Nephron progenitor cell (in vitro differentiated cells): ENCODE measurements at places on chromosomes 1 and 21.
A peak's percentile ranks its signal among the peaks of the same experiment; 100 is the strongest.

GRCh38 chr1:168958562-168959289 lies 147.8 kb upstream of the ATP1B1 start:
- DNase-seq, result no peak

DNA sequence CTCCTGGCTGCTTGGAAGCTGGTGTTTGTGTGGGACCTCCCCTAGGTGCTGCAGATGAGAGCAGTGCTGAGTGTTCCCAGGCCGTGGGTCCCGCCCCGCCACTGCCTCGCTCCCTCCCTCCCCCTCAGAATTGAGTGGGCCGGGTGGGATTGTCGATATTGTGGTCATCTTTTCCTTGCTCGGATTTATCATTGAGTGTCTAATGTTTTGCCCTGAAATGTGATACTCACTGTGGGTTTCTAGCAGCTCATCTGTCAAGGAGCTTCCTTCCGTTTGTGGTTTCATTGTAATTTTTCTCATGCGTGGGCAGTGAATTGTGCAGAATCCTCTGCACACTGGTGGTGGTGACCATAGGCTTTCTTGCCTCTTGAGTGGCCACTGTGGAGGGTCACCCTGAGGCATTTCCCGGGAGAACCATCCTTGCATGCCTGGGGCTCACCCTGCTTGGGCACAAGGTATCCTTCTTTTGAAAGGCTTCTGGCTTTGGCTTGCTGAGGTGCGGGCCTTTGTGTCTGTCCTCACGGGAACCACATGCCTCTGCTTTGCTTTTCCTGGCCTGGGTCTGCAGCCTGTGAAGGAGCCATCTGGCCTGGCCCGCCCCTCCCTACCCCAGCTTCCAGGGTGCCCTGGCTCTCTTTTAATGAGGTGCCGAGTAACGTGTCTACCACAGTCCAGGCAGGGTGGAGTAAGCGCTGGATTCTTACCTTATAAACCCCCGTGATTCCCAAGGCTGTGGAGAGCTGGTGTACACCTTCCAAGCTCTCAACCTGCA lies 25.6 kb downstream of the SLX9 start:
- DNase-seq, result no peak

- no peak for DNase-seq
Observed at GRCh38 chr1:15146971-15147376, 6.6 kb upstream of the TMEM51 start.

DNA sequence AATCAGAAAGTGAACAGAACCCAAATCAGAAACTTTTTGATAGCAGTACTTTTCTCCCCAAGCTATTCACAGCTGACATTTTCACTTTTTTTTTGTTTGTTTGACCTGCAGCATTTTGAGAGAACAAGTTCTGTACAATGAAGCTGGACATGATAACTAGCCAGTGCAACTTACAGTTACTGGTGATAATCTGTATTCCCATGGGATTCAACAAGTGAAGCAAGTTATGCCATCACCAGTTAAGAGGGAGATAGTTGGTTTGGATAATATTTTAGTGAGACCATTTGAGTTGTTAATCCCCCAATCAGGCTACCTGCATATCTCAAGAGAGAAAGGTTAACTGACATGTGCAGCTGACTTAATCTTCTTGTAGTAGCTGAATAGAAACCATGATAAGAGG lies 18.1 kb downstream of the SON start:
- DNase-seq, result no peak

- no peak for DNase-seq
Observed at GRCh38 chr1:113094506-113094905, 21.5 kb downstream of the LRIG2 start.

GRCh38 chr21:28554660-28555475 lies 437.8 kb downstream of the LTN1 start:
- no peak for DNase-seq

DNA sequence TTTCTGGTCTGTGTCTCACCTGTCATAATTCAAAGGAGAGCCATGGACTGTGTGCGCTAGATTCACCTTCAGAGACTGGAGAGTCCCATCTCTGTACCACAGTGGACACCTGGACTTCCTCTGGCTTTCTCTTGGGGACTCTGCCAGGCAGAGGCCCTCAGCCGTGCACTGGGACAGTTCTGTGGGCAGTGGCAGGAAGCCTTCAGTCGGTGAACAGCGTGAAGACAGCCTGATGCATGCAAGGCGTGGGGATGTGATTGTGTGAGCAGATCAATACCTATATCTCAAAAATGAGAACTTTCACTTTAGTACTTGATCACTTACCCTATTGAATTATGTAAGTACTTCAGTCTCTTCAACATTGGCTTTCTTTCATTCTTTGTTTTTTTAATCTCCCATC lies 245.3 kb downstream of the DISC1 start:
- no peak for DNase-seq

GRCh38 chr1:13760340-13760739 lies 60.4 kb downstream of the PRDM2 start:
- no peak for DNase-seq

DNA sequence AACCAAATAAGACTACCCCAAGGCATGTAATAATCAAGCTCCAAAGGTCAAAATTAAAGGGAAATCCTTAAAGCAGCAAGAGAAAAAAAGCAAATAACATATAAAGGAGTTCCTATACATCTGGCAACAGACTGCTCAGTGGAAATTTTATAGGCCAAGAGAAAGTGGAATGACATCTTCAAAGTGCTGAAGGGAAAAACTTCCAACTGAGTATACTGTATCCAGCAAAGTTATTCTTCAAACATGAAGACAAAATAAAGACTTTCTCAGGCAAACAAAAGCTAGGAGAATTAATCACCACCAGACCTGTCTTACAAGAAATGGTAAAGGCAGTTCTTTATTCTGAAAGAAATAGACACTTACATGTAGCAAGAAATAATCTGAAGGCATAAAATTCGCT lies 45.0 kb upstream of the SLC44A5 start:
- no peak for DNase-seq

- DNase-seq, result no peak
Observed at GRCh38 chr1:208985231-208985630, 598.3 kb upstream of the CAMK1G start.

DNA sequence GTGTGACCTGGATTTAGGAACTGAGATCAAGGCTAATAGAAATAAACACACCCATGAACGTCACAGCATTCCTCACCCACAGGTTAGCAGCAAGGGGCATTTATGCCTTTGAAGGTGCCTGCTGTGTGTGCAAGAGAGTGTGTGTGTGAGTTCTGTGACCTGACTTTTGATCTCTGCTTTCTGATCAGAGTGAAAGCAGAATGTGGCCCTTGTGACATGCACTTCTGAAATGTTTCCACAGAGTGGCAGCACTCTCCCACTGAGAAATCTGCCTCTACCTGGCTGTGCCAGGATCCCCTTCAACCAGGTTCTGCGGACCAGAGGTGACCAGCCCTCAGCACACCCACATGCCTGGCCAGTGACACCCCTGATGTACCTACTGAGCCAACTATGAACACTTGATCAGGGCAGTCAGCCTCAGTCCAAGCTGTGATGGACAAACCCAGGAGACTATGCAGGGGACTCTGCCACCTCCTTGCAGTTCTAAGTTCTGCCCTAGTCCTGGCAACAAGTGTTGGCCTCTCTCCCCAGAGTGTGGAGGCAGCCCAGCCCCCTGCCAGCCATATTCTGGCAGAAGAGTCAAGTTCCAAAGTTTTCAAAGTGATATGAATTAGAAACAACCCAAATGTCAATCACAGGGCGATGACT lies 41.0 kb downstream of the RXRG start:
- DNase-seq, result peak; percentile 50

- DNase-seq, result no peak
Observed at GRCh38 chr1:35448344-35448801, 108.8 kb downstream of the KIAA0319L start.

DNA sequence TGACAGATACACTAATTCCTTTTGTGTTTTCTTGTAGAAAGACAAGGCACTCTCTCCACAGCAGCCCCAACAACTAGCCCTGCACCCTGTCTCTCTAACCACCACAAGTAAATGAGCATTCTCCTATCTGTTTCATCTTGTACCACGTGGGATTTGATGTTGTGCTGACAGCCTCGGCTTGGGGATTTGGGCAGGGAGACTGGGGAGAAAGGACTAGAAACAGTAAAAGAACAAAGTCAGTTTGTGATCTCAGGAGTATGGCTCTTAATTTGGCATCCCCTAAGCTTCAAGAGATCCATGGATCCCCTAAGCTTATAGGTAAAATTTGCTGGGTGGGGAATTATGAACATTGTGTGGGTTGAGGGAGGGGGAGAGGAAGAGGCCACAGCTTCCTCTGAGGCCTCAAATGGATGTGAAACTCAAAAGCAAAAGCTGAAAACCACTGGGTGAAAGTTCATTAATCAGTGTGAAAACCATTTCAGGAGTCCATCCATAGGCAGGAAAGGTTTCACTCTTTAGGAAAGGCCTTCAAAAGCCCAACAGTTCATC lies 3.1 kb downstream of the C1orf162 start:
- DNase-seq, result no peak

- no peak for DNase-seq
Observed at GRCh38 chr1:234256359-234256758, 116.9 kb upstream of the COA6 start.

GRCh38 chr1:18256282-18257235 lies 149.0 kb downstream of the IGSF21 start:
- peak; percentile 96 for DNase-seq

DNA sequence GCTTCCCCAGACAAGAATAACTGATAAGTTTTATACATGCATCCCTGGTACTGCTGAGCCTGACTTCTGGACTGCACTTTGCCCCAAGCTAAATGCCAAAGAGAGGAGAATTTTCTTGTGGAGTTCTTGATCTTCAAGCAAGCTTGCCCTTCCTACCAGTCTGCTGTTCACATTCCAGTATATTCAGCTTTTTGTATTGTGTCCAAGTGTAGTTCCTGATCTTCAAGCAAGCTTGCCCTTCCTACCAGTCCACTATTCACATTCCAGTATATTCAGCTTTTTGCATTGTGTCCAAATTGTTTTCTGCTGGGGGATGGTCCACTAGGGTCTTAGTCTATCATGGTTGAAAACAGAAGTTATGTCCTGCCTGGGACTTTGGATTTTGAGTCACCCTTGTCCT lies 894 bp upstream of the TSEN15 start:
- no peak for DNase-seq

DNA sequence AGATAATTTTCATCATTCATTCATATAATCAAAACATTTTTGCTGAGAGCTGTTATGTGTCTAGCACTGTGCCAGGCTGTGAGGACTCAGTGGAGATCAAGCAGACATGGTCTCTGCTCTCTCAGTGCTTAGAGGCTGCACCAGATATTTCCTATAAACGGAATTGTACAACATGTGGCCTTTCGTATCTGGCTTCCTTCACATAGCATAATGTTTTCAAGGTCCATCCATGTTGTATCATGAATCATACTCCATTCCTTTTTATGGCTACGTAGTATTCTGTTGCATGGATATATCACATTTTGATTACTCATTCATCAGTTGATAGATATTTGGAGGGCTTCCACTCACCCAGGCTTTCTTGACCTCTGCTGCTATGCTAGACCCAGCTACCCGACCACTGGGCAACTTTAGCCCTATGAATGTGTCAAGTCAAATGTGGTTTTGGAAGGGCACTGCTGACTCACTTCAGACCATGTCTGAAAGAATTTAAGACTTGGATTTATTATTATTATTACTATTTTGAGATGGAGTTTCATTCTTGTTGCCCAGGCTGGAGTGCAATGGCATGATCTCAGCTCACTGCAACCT lies 18.5 kb downstream of the NCF2 start:
- DNase-seq, result no peak

DNA sequence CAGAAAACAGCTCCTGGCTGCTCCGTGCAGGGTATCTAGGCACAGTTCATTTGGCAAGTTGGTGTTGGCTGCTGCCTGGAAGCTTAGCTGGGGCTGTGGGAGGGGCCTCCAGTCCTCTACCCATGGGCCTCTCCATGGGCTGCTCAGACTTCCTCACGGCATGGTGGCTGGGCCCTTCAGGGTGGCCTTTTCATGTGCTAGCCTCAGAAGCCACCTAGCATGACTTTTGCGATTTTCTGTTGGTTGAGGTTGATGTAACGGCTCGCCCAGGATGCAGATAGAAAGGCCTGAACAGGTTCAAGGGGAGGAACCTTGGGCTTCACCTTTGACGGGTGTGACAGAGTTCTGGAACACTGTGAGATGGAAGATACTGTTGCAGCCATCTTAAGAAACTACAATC lies 25.8 kb upstream of the LHX4 start:
- DNase-seq, result no peak

GRCh38 chr1:50047916-50048694 lies 24.4 kb upstream of the AGBL4 start:
- peak; percentile 10 for DNase-seq

DNA sequence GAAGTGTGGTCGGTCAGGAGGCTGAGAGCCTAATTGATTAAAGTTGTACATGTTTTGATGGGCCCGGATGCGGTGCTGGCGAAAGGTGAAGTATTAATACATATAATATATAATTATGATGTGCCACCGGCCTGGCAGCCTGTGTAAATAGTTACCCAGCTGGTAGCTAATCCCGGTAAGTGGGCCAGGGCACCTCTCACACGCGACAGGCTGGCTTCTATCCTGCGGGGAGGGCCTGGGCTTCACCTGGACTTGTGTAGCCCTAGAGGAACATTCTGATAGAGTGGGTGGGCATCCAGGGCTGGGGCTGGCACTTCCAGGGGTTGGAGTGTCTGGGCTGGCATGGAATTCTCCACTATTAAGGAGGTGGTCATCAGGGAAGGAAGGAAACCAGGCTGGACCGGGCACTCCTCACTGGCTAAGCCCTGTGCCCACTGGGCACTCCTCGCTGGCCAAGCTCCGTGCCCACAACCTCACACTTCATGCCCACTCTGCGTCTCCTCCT lies 48.3 kb downstream of the IGSF21 start:
- no peak for DNase-seq

DNA sequence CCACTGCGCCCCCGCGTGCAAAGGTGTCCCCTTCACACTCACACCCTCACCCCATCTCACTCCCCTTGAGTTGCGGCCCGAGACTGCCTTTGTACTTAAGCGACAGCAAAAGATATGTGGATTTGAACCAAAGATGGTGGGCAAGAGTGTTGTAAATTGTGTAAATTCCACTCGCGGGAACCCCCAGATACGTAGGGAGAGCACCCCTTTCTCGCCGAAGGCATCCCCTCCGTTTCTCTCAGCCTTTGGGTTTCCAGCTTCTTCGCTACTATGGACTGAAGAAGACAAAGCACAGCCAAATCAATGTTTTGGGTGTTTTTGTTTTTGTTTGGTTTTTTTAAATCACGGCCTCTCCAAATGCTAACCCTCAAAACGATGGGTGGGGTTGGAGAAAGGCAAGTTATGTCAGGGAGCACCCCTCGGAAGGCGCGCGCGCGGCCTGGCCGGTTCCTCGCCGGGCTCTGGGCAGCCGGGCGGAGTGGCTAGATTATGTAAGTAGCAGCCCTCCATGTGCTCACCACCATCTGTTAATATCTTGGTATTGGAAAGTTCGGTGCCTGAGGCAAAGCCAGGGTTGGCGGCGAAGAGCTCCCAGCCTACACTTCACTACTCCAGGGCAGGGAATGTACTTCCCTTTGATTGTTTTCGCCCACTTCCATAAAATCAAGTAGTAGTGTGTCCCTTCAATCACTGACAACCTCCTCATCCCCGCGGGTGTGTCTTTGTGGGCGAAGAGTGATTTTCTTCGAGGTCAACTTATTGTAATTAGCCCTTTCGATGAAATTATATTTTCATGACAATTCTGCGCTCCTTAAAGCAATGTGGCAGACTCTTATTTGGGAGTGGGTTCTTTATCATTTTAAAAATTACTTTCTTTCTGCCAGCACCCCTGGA lies 4.0 kb upstream of the PROX1 start:
- no peak for DNase-seq

GRCh38 chr1:158179301-158180041 lies 1.2 kb upstream of the CD1D start:
- no peak for DNase-seq
